Natural killer cell (primary cell): ENCODE measurements at places on chromosomes 5 and 9. TPM values are rescaled to one million over a fixed set of nuclear protein-coding genes. Genes with fewer than 3 reads are reported as not detected.

- no peak for DNase-seq
Observed at GRCh38 chr9:91746904-91747303, 203.1 kb downstream of the ROR2 start.

BARHL1 gene
- total RNA-seq = not detected

FGFR4 gene
- total RNA-seq = 1.3 TPM

- no peak for DNase-seq
Observed at GRCh38 chr9:132287256-132287760, 67.5 kb downstream of the SETX start.

FSTL4 gene
- 0.11 TPM for total RNA-seq
